SJSA1 (cell line): ENCODE measurements at places on chromosomes 6 and 20. TPM values are rescaled to one million over a fixed set of nuclear protein-coding genes. Genes with fewer than 3 reads are reported as not detected.

DNA sequence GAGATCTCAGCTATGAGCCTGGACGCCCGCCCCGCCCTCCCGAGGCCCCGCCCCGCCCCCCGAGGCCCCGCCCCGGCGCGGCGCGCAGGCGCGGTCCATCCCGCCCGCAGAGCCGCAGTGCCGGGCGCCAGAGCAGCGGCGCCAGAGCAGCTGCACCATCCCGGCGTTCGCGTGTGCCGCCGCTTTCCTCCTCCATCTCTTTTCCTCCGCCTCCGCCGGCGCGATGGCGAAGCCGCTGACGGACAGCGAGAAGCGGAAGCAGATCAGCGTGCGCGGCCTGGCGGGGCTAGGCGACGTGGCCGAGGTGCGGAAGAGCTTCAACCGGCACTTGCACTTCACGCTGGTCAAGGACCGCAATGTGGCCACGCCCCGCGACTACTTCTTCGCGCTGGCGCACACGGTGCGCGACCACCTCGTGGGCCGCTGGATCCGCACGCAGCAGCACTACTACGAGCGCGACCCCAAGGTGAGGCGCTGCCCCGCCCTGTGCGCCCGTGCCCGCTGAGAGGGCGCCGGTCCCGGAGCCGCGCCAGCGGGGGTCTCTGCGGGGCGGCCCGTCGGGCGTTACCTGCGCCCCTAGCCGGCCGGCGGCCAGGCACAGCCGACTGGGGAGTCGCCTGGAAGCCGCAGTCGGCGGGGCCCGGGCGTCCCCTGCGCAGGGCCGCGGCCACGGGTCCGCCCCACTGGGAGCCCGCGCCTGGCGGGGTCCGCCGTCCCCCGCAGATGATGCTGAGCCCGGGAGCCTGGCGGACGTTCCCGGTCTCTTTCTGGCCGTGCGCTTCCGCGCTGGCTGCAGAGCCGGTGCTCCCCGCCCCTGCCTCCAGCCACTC lies at the start of gene PYGB:
Gene PYGB, plus strand, starts transcription at position 130 of the 830 bp plus-strand sequence. Its CDS starts 94 bp downstream, at position 224.
- H3K27me3 ChIP-seq = no peaks in the 10 kb centered on the region
- DNase-seq = peak; percentile 83
- H3K36me3 ChIP-seq = peaks cover 45% of the 10 kb centered on the region

HIVEP2 gene
- 3.2 and 8.3 TPM in 2 replicates for total RNA-seq

ASIP gene
- total RNA-seq = not detected in 2 replicates

DNA sequence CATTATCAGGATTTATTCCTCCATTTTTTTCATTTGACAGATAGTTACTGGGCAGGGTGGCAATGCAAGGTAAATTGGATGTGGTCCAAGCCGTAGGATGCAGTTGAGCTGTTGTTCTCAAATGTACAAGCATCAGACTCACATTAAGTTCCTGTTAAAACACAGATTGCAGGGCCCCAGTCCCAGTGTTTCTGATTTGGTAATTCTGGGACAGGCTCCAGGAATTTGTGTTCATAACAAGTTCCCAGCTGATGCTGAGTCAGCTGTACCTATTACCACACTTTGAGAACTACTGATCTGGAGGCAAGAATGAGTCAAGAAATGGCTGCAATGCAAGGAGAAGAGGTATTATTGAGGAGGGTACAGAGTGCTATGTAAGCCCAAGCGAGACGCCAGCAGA lies 11.7 kb downstream of the TMEM244 start:
- H3K4me3 ChIP-seq = no peak overlapping the region
- H3K27me3 ChIP-seq = no peaks in the 10 kb centered on the region
- no peak overlapping the region for H3K27ac ChIP-seq
- H3K4me1 ChIP-seq = peaks cover 38% of the 10 kb centered on the region
- DNase-seq = no peak

WFDC12 gene
- not detected in 2 replicates for total RNA-seq

TBX18 gene
- total RNA-seq = 17.5 and 35.1 TPM in 2 replicates

DNA sequence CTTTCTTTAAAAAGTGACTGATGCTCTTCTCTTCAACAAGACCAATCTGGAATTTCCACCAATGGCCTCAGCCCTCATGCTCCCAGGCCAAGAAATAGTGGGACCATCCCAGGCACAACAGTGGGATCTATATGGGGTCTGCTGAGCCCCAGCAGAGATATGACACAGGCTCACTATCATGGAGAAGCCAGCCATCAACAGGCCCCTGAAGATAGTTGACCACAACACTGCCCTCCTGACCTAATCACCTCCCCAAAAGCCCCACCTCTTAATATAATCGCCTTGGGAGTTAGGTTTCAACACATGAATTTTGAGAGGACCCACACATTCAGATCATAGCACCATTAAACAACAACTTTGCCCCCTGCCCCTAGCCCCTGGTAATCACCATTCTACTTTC lies 16.8 kb upstream of the MCM3 start:
- DNase-seq = no peak
- H3K27ac ChIP-seq = no peak overlapping the region
- no peaks in the 10 kb centered on the region for H3K27me3 ChIP-seq
- no peaks in the 10 kb centered on the region for H3K36me3 ChIP-seq
- H3K4me1 ChIP-seq = peaks cover 11% of the 10 kb centered on the region

DXO gene
- total RNA-seq = 13.1 and 17.4 TPM in 2 replicates

SF3B5 gene
- total RNA-seq = 150 and 199 TPM in 2 replicates

GRCh38 chr6:47007657-47008396 lies 34.3 kb downstream of the ADGRF1 start:
- H3K36me3 ChIP-seq = no peaks in the 10 kb centered on the region
- no peaks in the 10 kb centered on the region for H3K27me3 ChIP-seq
- no peak overlapping the region for H3K4me3 ChIP-seq
- no peak for DNase-seq
- no peaks in the 10 kb centered on the region for H3K4me1 ChIP-seq
- no peak overlapping the region for H3K27ac ChIP-seq

DNA sequence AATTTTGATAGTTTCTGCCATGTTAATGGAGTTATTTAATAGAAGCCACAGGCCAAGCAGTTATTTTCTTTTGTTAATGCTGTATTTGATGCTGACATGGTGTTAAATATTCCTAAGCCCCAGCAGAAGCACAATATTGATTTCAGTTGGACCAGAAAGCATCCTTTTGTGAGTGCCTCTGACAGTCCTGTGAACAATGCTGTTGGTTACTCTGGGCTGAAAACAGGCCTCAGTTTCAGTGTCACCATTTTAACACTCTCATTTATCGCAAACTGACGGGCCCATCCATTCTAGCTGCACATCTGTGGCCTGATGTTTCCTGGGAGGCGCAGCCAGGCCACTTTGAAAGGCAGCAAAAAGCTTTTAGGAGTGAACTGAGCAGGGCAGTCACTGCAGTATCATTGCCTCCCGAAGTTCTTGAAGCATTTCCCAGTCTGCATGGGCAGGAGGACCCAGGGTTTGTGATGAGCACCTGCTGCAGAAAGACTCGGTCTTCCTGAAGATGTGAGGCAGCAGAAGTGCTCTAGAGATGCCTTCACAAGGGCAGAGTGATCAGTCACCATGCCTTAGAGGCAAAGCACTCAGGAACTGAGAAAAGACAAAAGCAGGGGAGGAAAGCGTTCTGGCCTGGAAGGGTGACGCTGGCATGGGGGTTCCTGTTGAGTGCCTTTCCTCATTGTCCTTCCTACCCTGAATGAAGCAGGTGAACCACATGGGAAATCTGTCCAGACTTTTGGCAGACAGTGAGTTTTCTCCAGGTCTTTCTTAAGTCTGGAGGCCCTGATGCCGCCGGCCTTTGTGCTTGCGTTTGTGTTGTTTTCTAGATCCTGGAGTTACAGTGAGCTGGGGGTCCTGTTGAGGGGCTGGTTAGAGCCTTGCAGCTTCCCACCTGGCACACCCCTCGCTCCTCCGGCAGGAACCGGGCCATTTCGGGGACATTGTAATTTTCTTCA lies 74.0 kb downstream of the ZDHHC14 start:
- H3K27me3 ChIP-seq = no peaks in the 10 kb centered on the region
- no peak for DNase-seq
- H3K4me3 ChIP-seq = no peak overlapping the region

DNA sequence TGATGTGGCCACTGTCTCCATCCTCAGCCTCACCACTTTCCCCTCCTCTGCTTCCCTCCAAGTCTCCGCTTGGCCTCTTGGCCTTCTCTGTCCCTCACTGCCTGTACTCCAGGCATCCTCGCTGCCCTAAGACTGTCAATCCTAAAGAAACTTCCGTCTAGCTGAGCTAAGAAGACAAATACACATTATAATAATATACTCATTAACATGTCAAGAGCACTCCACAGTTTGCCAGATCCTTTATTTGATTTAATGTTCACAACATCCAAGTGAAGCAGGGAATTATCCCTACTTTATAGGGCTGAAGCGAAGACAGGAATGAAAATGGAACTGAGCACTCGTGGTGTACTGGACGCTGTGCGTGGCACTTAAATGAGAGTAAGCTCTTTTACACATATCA lies 72.4 kb upstream of the SLC22A23 start:
- H3K27ac ChIP-seq = no peak overlapping the region
- H3K36me3 ChIP-seq = no peaks in the 10 kb centered on the region
- H3K4me1 ChIP-seq = peaks cover 4% of the 10 kb centered on the region
- H3K4me3 ChIP-seq = no peak overlapping the region
- no peaks in the 10 kb centered on the region for H3K27me3 ChIP-seq
- no peak for DNase-seq

GRCh38 chr20:34861386-34862084 lies 11.1 kb downstream of the GGT7 start:
- no peaks in the 10 kb centered on the region for H3K27me3 ChIP-seq
- no peaks in the 10 kb centered on the region for H3K4me1 ChIP-seq
- H3K27ac ChIP-seq = no peak overlapping the region
- no peak for DNase-seq
- H3K36me3 ChIP-seq = peaks cover 15% of the 10 kb centered on the region
